ENCODE measurements at places on chromosomes 11 and 22. TPM values are rescaled to one million over a fixed set of nuclear protein-coding genes. Genes with fewer than 3 reads are reported as not detected.

SELENOH gene
- total RNA-seq = 107 TPM

HRAS gene
- total RNA-seq = 151 TPM

NAALADL1 gene
- total RNA-seq = 0.03 TPM

RBFOX2 gene
- 31.6 TPM for total RNA-seq

PGA5 gene
- total RNA-seq = not detected

FJX1 gene
- 40.0 TPM for total RNA-seq

CARD16 gene
- 0.23 TPM for total RNA-seq

OR6T1 gene
- total RNA-seq = not detected

MS4A6E gene
- not detected for total RNA-seq

PPFIBP2 gene
- total RNA-seq = 13.5 TPM

KCTD14 gene
- 1.8 TPM for total RNA-seq

HBG1 gene
- not detected for total RNA-seq

TPBGL gene
- total RNA-seq = 0.27 TPM

HORMAD2 gene
- not detected for total RNA-seq

CRYBA4 gene
- total RNA-seq = not detected

NXPE2 gene
- total RNA-seq = not detected

CSRP3 gene
- total RNA-seq = not detected

OR52D1 gene
- total RNA-seq = not detected

SOX10 gene
- total RNA-seq = not detected

LTBP3 gene
- total RNA-seq = 93.6 TPM

TSGA10IP gene
- not detected for total RNA-seq

SMC1B gene
- 0.03 TPM for total RNA-seq

OR5AK2 gene
- total RNA-seq = not detected

TMEM151A gene
- total RNA-seq = 3.3 TPM

FIBIN gene
- total RNA-seq = not detected

MB gene
- total RNA-seq = 6.7 TPM

CSF2RB gene
- not detected for total RNA-seq

INSC gene
- not detected for total RNA-seq

NDUFA6 gene
- total RNA-seq = 67.0 TPM

POU2AF3 gene
- 0.73 TPM for total RNA-seq

CCDC73 gene
- total RNA-seq = not detected

NLRP10 gene
- total RNA-seq = not detected

GNB1L gene
- 19.2 TPM for total RNA-seq

FAM111B gene
- total RNA-seq = 7.5 TPM

MMP12 gene
- 0.06 TPM for total RNA-seq

UPK3A gene
- total RNA-seq = not detected

ANGPTL5 gene
- 0.05 TPM for total RNA-seq

NAP1L4 gene
- 125 TPM for total RNA-seq

SHANK3 gene
- total RNA-seq = 3.0 TPM

All from A549 treated with CORT108297 at 1 μM for 4 hours (cell line).